ENCODE measurements at places on chromosomes 2 and 18.
A peak's percentile ranks its signal among the peaks of the same experiment; 100 is the strongest.

GRCh38 chr2:12606472-12607000, 110.2 kb upstream of the TRIB2 start:
- no peak for DNase-seq

- no peak for DNase-seq
Measured at GRCh38 chr2:62287282-62287681, 91.4 kb downstream of the B3GNT2 start.

DNA sequence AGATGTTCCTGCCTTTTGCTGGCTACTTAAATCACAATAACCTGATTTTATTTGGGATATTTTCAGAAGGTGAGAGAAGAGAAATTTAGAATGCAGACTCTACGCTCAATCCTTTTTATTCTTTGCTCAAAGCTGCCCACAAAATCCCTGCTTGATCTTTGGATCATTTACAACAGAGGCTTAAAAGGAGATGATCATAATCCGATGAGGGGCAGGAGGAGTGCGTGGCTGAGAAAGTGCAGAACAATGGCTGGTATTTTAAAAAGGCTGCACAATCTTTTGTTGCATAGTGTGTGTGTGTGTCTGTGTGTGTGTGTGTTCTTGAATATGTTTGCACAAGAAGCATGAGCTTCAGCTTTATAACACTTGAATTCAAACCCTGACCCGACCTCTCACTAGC, 256.3 kb upstream of the MYT1L start:
- DNase-seq = no peak

DNA sequence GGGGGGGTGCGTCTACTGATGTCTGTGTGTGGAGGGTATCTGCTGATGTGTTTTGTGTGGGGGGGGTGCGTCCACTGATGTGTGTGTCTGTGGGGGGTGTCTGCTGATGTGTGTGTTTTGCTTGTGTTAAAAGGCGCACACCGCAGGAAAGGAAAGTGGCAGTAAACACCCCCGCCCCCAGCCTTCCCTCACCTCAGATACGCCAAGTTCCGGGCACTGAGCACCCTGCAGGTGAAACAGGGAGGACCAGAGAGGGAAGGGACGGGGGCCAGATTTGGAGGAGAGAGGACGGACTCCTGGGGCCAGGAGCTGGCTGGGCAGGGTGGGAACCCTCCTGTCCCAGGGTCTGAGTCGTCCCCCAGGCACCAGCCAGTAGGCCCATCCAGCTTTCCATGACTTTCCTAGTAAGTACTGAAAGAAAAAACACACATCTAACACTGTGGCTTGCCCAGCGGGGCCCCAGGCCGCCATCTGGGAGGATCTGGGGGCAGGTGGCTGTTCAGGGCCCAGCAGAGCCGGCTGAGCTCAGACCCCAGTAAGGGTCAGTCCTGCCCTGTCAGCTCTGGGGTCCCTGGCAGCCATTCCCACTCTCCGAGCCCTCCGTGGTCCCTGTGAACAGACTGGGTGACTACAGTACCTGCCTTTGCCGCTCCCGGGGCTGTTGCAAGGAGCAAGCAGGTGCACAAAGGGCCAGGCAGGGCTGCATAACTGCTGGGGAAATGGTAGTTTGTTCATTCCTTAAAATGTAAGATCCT, 126.9 kb downstream of the NFATC1 start:
- peak; percentile 66 for DNase-seq

Data from activated CD4-positive, alpha-beta T cell treated with anti-CD3 and anti-CD28 coated beads for 4 hours (primary cell).